ENCODE measurements at places on chromosomes 12 and 14.
A peak's percentile ranks its signal among the peaks of the same experiment; 100 is the strongest.

DNA sequence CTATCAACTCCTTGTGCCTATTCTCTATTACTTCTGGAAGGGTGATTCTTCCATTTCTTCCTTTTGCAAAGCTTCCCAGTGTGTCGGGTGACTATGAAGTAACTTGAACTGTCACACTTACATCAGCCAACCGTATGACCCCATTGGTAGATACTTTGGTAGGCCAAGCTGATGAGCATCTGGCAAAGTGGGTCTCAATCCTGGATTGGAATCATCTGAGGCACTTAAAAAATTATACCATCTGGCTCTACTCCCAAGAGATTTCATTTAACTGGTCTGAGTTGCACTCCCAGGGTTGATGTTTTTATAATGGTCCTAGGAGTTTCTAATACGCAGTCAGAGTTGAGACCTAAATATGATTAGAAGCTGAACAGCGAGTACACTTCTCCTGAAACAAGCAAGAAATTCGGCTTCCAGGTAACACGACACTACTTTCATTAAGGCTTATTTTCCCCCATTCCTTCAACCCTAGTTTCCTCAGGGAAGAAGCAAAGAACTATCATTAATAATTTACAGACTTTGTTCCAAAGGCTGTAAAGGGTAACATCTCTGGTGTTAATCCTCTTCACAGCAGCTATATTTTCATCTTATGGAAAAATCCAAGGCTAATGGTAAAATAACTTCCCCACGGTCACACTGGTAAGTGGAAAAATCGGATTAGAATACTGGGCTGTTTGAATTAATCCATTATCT, 76.8 kb downstream of the PDE6H start:
- H3K4me3 ChIP-seq, result no peak overlapping the region
- no peaks in the 10 kb centered on the region for H3K27me3 ChIP-seq
- no peaks in the 10 kb centered on the region for H3K4me1 ChIP-seq
- DNase-seq, result no peak

DNA sequence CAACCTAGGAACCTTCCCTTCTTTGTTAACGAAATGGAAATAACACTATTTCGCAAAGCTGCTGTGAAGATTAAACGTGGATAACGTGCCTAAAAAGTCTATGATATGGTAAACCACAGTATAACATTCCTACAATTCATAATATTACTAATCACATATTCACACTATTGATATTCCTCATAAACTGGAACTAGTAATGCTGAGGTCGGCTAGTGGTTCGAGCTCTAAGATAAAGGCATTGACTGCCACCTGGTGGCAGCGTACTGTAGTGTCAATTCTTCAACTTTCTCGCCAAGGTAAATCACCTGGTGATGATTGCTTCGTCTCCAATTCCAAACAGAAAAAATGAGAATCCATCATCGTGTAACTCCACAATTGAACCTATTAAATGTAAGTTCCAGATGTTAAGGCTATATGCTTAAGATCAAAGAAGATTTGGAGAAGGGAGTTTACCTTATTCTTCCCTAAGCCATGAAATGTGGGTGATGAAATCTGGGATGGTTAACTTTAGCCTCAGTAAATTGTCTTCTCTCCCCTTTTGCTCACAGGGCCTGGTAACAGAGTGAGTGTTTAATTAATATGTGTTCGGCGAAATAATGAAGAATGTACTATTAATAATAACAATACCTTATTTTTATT, 197.5 kb upstream of the TMEM132C start:
- H3K4me1 ChIP-seq, result no peaks in the 10 kb centered on the region
- peak; percentile 16 for DNase-seq
- no peak overlapping the region for H3K4me3 ChIP-seq
- no peaks in the 10 kb centered on the region for H3K27me3 ChIP-seq
- no peak overlapping the region for H3K27ac ChIP-seq

GRCh38 chr14:105480807-105481801, 5.6 kb upstream of the CRIP1 start:
- H3K4me1 ChIP-seq, result peaks cover 35% of the 10 kb centered on the region
- peak overlapping the region; percentile 81 for H3K27ac ChIP-seq
- H3K4me3 ChIP-seq, result peak overlapping the region; percentile 13
- no peaks in the 10 kb centered on the region for H3K36me3 ChIP-seq
- no peaks in the 10 kb centered on the region for H3K27me3 ChIP-seq

DNA sequence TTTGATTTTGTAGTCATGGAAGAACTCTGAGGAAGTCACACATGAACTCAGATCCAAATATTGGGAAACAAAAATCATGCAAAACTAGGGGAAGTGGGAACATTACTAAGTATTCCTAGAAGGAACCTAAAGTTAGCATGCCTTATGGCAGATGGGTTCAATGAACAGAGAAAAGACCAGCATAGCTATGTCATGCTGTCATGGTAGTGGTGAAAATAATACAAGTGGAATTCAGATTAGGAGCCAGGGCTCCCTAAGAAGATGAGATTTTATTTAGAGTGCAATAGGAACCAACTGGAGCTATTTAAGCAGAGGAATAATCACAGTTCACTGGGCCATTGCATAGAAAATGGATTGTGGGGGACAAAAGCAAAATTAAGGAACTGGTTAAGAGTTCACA, 134.0 kb downstream of the DIO2 start:
- no peak for DNase-seq
- H3K36me3 ChIP-seq, result no peaks in the 10 kb centered on the region
- no peaks in the 10 kb centered on the region for H3K27me3 ChIP-seq
- H3K27ac ChIP-seq, result no peak overlapping the region

- no peaks in the 10 kb centered on the region for H3K36me3 ChIP-seq
- no peak for DNase-seq
- no peaks in the 10 kb centered on the region for H3K4me1 ChIP-seq
- no peak overlapping the region for H3K27ac ChIP-seq
- H3K4me3 ChIP-seq, result no peak overlapping the region
Measured at GRCh38 chr14:76933515-76933914, 95.0 kb downstream of the IRF2BPL start.

- no peaks in the 10 kb centered on the region for H3K27me3 ChIP-seq
- H3K36me3 ChIP-seq, result no peaks in the 10 kb centered on the region
- no peaks in the 10 kb centered on the region for H3K4me1 ChIP-seq
- DNase-seq, result no peak
- no peak overlapping the region for H3K27ac ChIP-seq
Measured at GRCh38 chr12:117036046-117036445, 63.2 kb downstream of the TESC start.

GRCh38 chr12:122726080-122726558, 4.5 kb downstream of the HCAR1 start:
- no peaks in the 10 kb centered on the region for H3K36me3 ChIP-seq
- H3K27ac ChIP-seq, result peak overlapping the region; percentile 46
- no peaks in the 10 kb centered on the region for H3K4me1 ChIP-seq
- DNase-seq, result peak; percentile 43

GRCh38 chr12:113735131-113735530, 231.0 kb downstream of the RBM19 start:
- no peaks in the 10 kb centered on the region for H3K36me3 ChIP-seq
- H3K27me3 ChIP-seq, result no peaks in the 10 kb centered on the region
- H3K4me1 ChIP-seq, result no peaks in the 10 kb centered on the region
- no peak overlapping the region for H3K4me3 ChIP-seq

DNA sequence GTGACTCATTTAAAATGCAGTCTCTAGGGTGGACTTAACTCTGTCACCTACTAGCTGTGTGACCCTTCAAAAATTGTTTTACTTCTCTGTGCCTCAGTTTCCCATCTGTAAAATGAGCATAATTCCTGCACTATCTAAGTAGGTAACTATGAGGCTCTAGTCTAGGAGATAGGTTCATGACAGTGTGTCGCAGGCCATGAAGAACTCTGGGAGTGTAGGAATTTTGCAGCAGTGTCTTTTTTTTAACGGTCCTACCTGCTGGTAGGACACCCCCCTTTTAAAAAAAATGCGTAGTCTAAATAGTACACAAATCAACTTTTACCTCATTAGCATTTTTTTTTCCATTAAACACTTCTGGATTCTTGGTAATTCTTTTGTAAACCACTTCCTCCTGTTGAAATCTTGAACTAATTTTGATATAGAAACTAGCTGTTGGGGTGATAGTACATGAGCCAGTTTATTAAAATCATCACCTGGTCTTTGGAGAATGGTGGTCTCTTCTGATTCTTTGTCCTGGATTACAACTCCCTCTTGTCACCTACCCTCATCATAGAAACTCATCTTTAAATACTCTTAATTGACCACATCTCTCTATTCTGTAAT, 86.0 kb upstream of the SLC38A2 start:
- no peaks in the 10 kb centered on the region for H3K36me3 ChIP-seq
- H3K4me3 ChIP-seq, result no peak overlapping the region

GRCh38 chr14:69350892-69351291, 47.2 kb downstream of the ERH start:
- no peaks in the 10 kb centered on the region for H3K36me3 ChIP-seq
- no peak overlapping the region for H3K4me3 ChIP-seq
- no peaks in the 10 kb centered on the region for H3K27me3 ChIP-seq
- no peak overlapping the region for H3K27ac ChIP-seq

- H3K27me3 ChIP-seq, result no peaks in the 10 kb centered on the region
- H3K4me1 ChIP-seq, result no peaks in the 10 kb centered on the region
- no peak for DNase-seq
- H3K27ac ChIP-seq, result no peak overlapping the region
- no peak overlapping the region for H3K4me3 ChIP-seq
Measured at GRCh38 chr12:53399896-53400295, 19.9 kb downstream of the SP1 start.

- DNase-seq, result no peak
- no peaks in the 10 kb centered on the region for H3K36me3 ChIP-seq
- no peak overlapping the region for H3K27ac ChIP-seq
- no peaks in the 10 kb centered on the region for H3K4me1 ChIP-seq
- no peaks in the 10 kb centered on the region for H3K27me3 ChIP-seq
Measured at GRCh38 chr12:89770391-89770790, 61.8 kb upstream of the ATP2B1 start.

- DNase-seq, result no peak
- no peak overlapping the region for H3K4me3 ChIP-seq
Measured at GRCh38 chr12:84186433-84186832, 726.2 kb downstream of the SLC6A15 start.

- no peaks in the 10 kb centered on the region for H3K4me1 ChIP-seq
- no peaks in the 10 kb centered on the region for H3K27me3 ChIP-seq
- no peaks in the 10 kb centered on the region for H3K36me3 ChIP-seq
- DNase-seq, result no peak
Measured at GRCh38 chr14:38790916-38791315, 312.1 kb downstream of the SEC23A start.

- no peak overlapping the region for H3K27ac ChIP-seq
- H3K4me3 ChIP-seq, result no peak overlapping the region
- H3K27me3 ChIP-seq, result no peaks in the 10 kb centered on the region
- H3K4me1 ChIP-seq, result no peaks in the 10 kb centered on the region
- H3K36me3 ChIP-seq, result no peaks in the 10 kb centered on the region
- no peak for DNase-seq
Measured at GRCh38 chr12:27426743-27427487, 19.6 kb upstream of the SMCO2 start.

DNA sequence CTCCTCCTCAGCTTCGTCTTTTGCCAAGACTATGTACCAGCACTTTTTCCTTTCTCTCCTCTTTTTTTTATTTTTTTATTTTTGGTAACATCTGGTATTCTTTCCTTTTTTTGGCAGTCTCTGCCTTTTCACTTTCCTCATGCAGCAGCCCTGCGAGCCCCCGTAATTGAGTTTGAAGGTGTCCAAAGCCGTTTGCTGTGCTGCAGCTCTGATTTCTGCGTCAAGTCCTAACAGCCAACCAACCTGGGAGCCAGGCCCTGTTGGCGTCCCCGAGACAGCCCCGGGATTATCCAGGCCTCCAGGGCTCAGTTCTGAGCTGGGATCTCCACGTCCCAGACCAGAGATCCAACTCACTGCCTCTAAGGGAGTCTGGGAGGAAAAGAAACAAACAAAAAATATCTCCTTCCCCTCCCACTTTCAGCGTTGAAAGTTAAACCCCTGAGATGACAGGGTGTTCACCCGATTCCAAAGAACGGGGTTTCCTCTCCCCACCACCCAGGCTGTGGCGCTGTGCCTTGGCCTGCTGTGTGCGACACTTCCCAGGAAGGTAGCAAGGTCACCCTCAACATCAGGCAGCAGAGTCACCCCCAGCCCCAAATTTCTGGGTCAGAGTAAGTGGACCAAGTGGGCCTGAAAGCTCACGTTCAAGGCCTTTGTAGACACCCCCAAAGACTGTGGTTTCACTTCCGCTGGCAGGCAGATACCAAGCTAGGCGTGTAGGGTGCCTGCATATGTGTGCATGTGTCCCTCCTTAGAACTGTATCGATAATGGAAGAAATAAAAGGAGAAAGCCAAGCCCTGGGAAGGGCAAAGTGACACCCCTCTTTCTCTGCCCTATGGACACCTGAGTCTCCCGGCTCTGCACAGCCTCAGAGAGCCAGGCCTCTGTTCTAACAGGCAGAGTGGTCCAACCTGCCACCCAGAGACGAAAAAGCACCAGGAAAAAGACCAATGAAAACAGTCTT, 11.1 kb downstream of the BCL11B start:
- H3K36me3 ChIP-seq, result no peaks in the 10 kb centered on the region
- no peaks in the 10 kb centered on the region for H3K4me1 ChIP-seq
- DNase-seq, result no peak
- H3K4me3 ChIP-seq, result no peak overlapping the region

- H3K27ac ChIP-seq, result no peak overlapping the region
- no peak for DNase-seq
- no peak overlapping the region for H3K4me3 ChIP-seq
- no peaks in the 10 kb centered on the region for H3K36me3 ChIP-seq
- no peaks in the 10 kb centered on the region for H3K27me3 ChIP-seq
Measured at GRCh38 chr14:64758691-64759554, 54.7 kb downstream of the PLEKHG3 start.

- H3K36me3 ChIP-seq, result no peaks in the 10 kb centered on the region
- no peak for DNase-seq
- H3K4me3 ChIP-seq, result no peak overlapping the region
- H3K27ac ChIP-seq, result no peak overlapping the region
Measured at GRCh38 chr12:112183141-112184021, 58.0 kb downstream of the TRAFD1 start.

DNA sequence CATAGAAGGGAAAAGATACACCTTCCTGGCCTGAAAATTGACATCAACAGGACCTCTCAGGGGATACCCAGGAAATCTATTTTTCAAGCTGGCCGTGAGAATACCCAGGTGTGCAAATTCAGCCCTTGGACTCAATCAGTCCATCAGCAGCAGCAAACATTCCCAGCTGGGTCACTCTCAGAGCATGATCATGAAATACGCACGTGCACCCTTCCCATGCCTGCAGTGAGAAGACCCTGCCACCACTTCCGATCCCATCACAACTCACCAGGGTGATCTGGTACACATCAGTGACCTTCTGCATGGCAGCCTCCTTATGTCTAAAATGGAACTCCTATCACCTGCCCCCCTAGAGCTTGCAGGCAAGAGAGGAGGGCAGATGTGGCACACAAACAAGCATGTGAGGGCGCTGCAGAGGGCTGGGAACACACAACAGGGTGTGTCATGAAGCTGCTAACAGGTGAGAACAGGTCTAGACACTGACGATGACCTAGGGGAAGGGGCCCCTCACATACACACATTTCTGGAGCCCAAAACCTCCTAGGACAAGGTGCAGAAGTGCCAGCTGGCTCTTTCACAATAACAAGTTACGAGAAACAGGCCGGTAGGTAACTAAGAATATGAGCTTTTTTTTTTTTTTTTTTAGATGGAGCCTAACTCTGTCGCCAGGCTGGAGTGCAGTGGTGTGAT, 37.8 kb upstream of the TC2N start:
- no peak for DNase-seq
- no peak overlapping the region for H3K4me3 ChIP-seq
- H3K27me3 ChIP-seq, result no peaks in the 10 kb centered on the region
- H3K36me3 ChIP-seq, result no peaks in the 10 kb centered on the region
- H3K27ac ChIP-seq, result no peak overlapping the region

Data from prostate gland (tissue), 2 donors.